ENCODE measurements at places on chromosomes 7 and 10. TPM values are rescaled to one million over a fixed set of nuclear protein-coding genes. Genes with fewer than 3 reads are reported as not detected.

The C10orf143 gene
- 2.6 TPM for total RNA-seq

- H3K4me3 ChIP-seq, result no peak overlapping the region
- peaks cover 3% of the 10 kb centered on the region for H3K4me1 ChIP-seq
- no peaks in the 10 kb centered on the region for H3K36me3 ChIP-seq
- H3K27me3 ChIP-seq, result peaks cover 4% of the 10 kb centered on the region
Observed at GRCh38 chr10:68242051-68242450, 10.1 kb upstream of the ATOH7 start.

- no peak overlapping the region for H3K27ac ChIP-seq
- no peaks in the 10 kb centered on the region for H3K36me3 ChIP-seq
- H3K4me3 ChIP-seq, result no peak overlapping the region
- peaks cover 12% of the 10 kb centered on the region for H3K27me3 ChIP-seq
- H3K4me1 ChIP-seq, result no peaks in the 10 kb centered on the region
- DNase-seq, result no peak
Observed at GRCh38 chr7:32393861-32394260, 96.3 kb downstream of the LSM5 start.

GRCh38 chr10:95268438-95268837 is 22.4 kb downstream of the PDLIM1 start:
- peak overlapping the region; percentile 34 for H3K4me3 ChIP-seq
- H3K4me1 ChIP-seq, result peaks cover 44% of the 10 kb centered on the region
- no peaks in the 10 kb centered on the region for H3K27me3 ChIP-seq
- DNase-seq, result no peak

DNA sequence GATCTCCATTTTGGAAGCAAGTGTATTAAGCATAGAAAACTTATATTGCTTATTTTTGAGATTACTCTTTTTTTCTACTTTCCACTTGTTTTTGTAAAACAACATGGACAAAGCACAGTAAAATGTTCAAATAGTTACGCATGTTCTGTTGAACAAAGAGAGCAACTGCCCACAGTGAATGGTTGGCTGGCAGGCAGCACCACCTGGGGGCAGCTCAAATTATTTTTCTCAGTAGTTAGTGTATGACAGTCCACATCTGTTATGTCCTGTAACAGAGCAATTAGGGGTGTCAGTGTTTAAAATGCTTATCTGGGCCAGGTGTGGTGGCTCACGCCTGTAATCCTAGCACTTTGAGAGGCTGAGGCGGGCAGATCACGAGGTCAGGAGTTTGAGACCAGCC is 46.1 kb upstream of the CACUL1 start:
- H3K36me3 ChIP-seq, result no peaks in the 10 kb centered on the region
- H3K27ac ChIP-seq, result no peak overlapping the region
- peaks cover 3% of the 10 kb centered on the region for H3K27me3 ChIP-seq
- peaks cover 18% of the 10 kb centered on the region for H3K4me1 ChIP-seq

- no peak overlapping the region for H3K4me3 ChIP-seq
- H3K27ac ChIP-seq, result no peak overlapping the region
- H3K27me3 ChIP-seq, result no peaks in the 10 kb centered on the region
- H3K4me1 ChIP-seq, result no peaks in the 10 kb centered on the region
- no peak for DNase-seq
- no peaks in the 10 kb centered on the region for H3K36me3 ChIP-seq
Observed at GRCh38 chr7:114405427-114405826, 9.2 kb upstream of the FOXP2 start.

The SLIT1 gene
- not detected for total RNA-seq

The ITPRID1 gene
- total RNA-seq, result not detected

- H3K4me3 ChIP-seq, result no peak overlapping the region
- no peak overlapping the region for H3K27ac ChIP-seq
- no peaks in the 10 kb centered on the region for H3K27me3 ChIP-seq
Observed at GRCh38 chr7:15856311-15856710, 169.8 kb upstream of the MEOX2 start.

The NUTM2E gene
- total RNA-seq, result 0.52 TPM

DNA sequence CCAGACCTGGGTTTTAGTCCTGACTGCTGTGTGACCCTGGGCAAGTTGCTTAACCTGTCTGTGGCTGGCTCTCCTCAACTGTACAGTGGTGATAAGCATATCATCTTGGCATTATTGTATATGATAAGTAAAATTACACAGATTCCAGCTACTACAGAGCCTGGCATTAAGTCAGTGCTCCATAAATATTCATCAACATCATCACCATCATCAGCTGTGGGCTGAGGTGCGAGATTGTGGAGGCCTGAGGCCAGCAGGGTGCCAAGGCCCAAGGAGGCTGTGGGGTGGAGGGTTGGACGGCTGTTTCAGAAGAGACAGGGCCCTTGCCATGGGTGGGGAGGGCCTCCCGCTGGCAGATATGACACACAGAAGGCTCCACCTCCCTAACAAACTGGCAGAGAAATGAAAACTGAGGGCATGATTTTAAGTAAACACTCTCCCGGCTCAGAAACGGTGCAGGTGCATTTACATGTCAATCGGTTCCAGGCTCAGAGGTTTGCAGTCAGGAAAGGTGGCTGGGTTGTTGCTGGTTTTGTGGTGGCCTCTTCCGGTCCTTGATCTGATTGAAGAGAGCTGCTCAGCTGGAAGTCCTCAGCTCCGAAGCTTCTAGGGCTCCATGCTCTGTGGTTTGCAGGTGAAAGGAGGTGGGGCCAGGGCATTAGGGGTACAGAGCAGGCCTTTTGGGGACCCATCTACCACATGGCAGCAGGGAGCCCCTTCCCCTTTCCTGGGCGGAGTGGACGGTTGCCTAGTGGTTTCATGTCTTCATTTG is 10.2 kb downstream of the CRYGN start:
- DNase-seq, result no peak
- no peaks in the 10 kb centered on the region for H3K36me3 ChIP-seq
- H3K27ac ChIP-seq, result peak overlapping the region; percentile 15
- H3K27me3 ChIP-seq, result no peaks in the 10 kb centered on the region

- H3K27ac ChIP-seq, result no peak overlapping the region
- H3K36me3 ChIP-seq, result no peaks in the 10 kb centered on the region
- no peak for DNase-seq
- peaks cover 11% of the 10 kb centered on the region for H3K27me3 ChIP-seq
Observed at GRCh38 chr10:98675902-98676301, 229.2 kb upstream of the HPS1 start.

- no peak overlapping the region for H3K27ac ChIP-seq
- no peaks in the 10 kb centered on the region for H3K27me3 ChIP-seq
- DNase-seq, result no peak
- peaks cover 5% of the 10 kb centered on the region for H3K4me1 ChIP-seq
Observed at GRCh38 chr10:114758331-114758730, 63.2 kb upstream of the FHIP2A start.

The ZCWPW1 gene
- total RNA-seq, result 2.6 TPM

All from chondrocyte (in vitro differentiated cells).